ENCODE measurements at places on chromosomes 16 and 17.

DNA sequence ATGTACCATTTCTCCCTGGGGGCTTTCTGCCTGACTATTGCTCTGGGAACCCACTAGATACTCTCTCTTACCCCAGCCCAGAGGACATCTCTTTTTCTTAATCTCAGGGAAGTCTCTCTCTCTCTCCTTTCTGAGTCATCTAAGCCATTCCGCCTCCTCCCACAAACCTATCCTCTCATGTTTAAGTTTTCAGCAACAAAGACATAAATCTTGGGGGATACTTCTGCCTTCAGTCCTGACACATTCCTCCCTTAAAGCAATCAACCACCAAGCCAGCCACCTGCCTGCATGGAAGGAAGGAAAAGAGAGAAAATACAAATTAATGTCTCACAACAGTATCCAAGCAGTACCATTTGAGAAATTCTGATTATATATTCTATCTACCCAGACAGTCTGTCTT, 128.8 kb downstream of the HS3ST2 start:
- no peak for DNase-seq

- DNase-seq, result no peak
Measured at GRCh38 chr17:21304091-21304490, 19.6 kb downstream of the MAP2K3 start.

DNA sequence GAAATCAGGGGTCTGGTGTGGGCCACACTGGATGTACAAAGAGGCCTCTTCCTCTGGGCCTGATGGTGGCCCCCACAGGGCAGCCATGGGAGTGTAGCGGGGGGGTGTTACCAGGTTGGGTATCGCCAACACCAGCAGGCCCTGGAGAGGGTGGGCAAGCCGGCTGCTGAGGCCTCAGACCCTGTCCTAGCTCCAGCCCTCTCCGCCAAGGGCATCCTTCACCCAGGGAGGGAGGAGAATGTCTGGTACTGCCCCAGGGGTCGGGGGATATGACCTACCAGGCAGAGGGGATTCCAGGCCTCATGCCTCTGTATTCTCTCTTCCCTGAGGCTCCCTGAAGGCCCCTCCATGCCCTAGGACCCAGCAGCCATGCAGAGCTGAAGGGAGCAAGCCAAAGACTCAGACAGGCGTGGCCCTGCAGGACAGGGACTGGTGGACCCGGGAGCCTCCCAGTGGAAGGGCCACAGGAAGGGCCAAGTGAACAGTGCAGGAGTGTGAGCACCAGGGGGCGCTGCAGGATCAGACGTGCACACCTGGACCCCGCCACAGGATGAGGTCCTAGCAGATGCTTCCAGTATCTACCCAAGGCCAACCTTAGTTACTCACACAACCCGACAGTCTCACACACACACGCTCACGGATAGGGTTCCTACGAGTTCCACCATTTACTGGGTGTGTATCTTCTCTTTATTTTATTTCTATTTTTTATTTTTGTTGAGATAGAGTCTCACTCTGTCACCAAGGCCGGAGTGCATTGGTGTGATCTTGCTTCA, 10.9 kb upstream of the CES4A start:
- DNase-seq, result peak; percentile 78

- DNase-seq, result peak; percentile 66
Measured at GRCh38 chr17:79793924-79794304, 3.0 kb downstream of the CBX8 start.

DNA sequence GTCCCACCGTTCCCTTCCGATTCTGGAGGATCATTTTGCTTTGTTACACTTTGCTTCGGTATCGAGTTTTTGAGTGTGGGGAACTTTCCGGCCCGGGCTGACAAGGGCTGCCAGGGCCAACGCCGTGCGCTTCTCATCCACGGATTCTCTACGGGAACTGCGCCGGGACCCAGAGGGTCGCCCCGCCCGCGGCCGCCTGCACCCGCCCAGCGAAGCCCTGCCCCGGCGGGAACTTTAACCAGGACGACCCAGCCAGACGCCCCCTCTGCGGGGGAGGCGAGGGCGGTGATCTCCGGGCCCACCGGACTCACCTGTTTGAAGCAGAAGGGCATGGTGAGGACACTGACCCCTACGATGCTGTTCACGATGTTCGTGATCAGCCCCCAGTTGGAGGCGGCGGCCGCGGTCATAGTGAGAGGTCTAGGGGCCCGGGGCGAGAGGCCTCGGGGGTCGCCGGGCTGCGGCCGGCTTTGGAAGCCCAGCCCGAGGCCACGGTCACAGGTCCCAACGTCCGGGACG, 536 bp downstream of the SLC38A10 start:
- DNase-seq, result no peak

DNA sequence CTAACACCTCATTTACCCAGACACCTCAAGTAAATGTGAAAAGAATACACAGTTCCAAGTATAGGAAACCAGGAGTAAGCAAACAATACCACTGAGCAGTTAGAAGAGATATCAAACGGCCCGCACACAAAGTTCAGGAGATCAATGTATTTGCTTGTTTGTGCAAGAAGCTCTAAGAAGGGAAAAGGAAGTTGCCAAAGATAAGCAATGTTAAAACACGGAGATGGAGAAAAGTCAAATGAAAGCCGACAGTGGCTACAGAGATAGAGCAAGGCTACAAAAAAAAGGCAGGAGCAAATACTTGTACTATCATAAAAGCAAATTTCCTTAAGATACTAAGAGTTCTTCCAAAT, 29.5 kb downstream of the PSME3IP1 start:
- DNase-seq, result no peak

Data from fibroblast of skin of scalp (primary cell).